ENCODE measurements at places on chromosomes 11 and 22.

- DNase-seq = no peak
Observed at GRCh38 chr11:57566905-57567514, 462 bp downstream of the UBE2L6 start.

DNA sequence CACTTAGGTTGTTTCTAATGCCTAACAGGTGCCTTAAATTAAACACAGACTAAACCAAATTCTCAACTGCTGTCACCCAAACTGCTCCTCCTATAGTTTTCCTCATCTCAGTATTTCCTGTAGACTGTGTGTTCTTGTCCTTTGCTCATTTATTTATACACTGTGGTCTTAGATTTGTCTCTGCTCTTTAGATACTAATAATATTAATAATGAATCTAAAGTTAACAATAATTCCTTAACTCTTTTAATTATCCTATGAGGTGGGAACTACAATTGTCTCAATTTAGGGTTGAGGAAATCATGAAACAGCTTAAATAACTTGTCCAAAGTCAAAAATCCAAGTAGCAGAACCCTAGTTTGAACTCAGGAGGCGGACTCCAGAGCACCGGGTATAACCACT, 43.9 kb upstream of the YPEL1 start:
- DNase-seq = no peak

- no peak for DNase-seq
Observed at GRCh38 chr11:44120169-44120568, 24.7 kb downstream of the EXT2 start.

- DNase-seq = no peak
Observed at GRCh38 chr11:74311352-74311926, at the start of gene P4HA3. TSS of gene P4HA3 (minus strand) at chr11:74311640. CDS start at chr11:74311611, 29 bp downstream.

DNA sequence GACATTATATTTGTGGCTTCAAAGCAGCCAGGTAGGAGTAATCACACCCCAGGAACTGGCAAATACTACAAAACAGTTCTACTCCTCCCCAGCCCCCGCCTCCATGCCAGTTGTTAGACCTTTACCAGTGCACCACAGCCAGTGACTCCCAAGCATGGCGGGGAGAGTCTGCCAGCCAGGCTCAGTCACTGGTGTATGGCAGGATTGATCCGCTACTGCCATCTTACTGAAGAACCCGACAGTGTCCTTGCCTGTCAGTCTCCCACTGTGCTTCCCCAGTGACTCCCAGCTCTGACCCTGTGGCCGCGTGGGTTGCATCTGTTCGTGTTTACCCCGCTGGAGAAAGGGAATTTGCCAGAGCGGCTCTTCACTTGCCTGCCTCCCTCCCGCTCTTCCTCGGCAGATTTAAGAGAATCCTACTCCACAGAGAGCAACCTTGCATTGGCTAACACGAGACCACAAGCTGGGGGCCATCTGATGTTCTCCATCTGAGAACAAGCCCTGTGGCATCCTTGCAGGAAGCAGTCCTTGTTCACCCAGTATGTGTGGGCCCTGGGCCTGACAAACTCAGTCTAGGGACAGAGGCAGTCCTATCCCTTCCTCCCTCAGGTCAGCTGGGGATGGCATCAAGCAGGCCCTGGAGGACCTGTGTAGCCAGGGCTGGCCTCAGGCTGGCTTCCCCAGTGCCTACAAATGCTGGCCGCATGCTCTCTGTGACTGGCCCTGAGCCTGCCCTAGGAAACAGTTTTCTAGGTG, 33.1 kb downstream of the GNAZ start:
- no peak for DNase-seq

DNA sequence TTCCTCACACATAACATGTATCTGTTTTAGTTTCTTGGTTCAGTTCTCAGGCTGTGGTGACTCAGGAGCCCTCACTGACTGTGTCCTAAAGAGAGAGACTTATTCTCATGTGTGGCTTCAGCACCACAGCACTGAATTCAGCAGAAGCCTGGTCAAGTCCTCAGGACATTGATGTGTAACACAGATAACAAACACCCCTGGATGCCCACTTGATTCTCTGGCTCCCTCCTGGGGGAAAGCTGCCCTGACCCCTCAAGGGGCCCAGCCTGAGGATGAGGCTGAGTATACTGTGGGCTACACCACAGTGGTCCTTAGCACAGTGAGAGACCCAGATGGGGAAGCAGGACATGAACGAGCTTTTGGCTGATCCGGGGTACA, 87.2 kb upstream of the VPREB1 start:
- no peak for DNase-seq

DNA sequence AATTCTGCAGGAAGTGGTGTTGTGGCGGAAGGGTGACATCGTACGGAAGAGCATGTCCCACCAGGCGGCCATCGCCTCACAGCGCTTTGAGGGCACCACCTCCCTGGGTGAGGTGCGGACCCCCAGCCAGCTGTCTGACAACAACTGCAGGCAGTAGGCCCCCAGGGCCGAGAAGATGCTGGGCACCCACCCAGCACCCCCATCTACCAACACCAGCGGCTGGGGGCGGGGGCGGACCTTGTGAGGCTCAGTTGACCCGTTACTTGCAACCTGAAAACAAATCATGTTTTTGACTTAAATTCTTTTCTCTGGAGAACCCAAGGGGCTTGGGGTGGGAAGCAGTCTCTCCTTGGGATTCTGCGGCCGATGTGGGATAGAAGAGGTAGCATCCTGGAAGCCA, 7.7 kb downstream of the THYN1 start:
- no peak for DNase-seq

DNA sequence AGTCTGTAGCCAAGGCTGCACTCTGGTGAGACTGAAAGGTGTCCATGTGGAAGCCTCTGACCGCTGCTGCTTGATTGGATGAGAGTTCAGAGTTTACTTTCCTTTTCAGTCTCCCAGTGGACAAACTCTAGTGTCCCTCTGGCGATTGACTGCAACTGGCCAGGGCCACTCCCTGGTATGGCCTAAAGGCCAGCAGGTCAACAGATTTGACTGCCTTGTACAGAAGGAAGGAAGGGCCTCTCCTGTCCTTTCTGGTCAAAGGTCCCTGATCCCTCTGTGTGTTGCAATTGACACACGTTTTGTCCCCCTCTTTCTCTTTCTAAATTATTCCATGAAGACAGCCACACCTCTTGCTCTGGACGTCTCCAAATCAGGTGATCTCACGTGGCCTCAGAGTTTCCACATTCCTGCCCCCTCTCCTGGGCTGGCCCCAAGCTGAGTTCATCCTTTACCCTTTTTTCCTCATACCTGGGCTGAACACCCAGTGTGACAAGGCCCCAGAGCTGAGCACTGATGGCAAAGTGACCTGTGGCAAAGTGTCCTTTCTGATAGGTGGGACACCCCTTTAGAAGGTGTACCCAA, 18.7 kb upstream of the FBLN1 start:
- no peak for DNase-seq

DNA sequence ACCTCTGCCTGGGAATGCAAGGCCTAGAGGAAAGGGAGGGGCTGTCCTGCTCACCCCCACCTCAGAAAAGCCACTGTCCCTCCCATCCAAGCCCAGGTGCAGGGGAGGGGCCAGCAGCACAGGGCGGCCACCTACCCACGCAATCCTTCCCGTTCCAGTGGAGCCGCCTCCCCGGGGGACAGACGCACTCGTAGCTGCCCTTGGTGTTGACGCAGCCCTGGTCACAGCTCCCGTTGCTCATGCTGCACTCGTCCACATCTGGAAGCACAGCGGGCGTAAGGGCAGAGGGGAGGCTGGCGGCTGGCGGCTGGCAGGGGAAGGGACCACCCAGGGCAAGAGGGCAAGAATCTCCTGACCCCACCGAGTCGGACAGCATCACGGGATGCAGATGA, 40.3 kb upstream of the TTLL12 start:
- no peak for DNase-seq

DNA sequence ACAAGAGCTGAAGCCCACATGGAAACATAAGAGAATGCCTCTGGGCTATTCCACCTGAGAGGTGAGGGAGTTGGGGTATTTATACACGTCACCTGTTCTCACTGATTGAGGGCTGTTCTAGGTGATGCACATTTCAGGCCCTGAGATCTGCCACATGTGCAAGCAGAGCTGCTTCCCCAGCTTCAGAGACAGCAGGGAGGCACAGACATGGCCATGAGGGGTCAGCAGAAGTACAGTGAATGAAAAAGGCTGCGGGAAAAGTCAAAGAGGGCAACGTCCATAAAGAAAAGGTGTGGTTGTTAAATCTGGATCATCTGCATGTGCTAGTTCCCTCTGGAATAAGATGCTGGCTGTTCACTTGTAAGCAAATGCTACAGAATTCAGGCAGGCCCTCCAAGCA, 75.4 kb downstream of the GAB4 start:
- no peak for DNase-seq

GRCh38 chr11:22343032-22343324, 4.8 kb downstream of the SLC17A6 start:
- DNase-seq = no peak

DNA sequence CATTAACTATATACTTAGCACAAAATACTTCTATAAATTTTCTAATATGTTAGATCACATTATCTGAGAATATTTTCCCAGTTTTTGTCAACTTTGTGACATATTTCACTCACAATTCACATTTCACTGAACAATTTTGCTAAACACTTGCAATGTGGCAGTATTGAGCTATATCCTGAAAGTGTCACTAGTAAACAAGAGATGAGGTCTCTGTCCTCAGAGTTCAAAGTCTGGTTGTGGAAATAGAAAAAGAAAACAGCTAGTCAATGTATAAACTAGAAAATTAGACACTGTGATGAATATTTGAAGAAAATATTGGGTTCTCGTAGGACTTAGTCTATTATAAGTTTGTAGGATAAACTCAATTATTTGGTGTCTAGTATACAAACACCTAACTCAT, 87.4 kb upstream of the CHORDC1 start:
- DNase-seq = no peak

DNA sequence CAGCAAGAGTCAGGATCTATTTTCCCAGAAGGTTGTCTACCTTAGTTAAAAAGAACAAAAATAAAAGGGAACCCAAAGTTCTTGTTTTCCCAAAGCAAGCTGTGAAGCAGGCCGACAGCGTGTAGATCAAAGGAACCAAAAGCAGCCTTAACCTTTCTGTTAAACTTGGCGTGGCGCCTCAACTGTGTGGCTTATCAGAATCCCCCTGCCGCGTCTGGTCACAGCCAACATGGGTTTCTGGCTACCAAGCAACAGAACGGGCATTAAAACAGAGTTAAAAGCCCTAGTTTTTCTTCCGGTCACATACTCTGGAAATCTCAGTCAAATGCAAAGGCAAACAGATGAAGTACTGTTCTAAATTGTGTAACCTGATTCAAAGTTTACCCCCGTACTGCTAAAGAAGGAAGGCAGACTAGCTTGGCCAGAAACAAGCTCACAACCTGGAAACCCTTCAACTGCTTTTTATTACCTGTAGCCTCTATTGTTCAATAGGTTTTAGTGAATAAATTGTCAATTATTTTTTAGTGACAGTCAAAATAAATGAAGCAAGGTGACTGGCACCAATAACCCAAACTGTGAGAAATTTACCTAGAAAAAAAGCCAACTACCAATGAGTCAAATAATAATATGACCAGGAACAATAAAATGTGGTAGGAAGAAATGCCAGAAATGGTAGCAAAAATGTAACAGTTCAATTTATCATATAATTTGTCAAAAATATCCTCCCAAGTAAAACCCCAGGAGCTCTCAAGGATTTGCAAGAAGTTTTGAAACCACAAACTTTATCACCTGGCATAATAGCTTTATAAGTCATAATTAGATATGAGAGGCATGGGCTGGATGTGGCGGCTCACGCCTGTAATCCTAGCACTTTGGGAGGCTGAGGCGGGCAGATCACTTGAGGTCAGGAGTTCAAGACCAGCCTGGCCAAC, 21.4 kb downstream of the CHKA start:
- no peak for DNase-seq
